ENCODE measurements at places on chromosomes 4 and X. TPM values are rescaled to one million over a fixed set of nuclear protein-coding genes. Genes with fewer than 3 reads are reported as not detected.
A peak's percentile ranks its signal among the peaks of the same experiment; 100 is the strongest.

GRCh38 chrX:135505351-135505750 is 15.1 kb upstream of the INTS6L start:
- H3K36me3 ChIP-seq, result no peaks in the 10 kb centered on the region
- H3K27ac ChIP-seq, result no peak overlapping the region
- DNase-seq, result no peak
- no peak overlapping the region for H3K4me3 ChIP-seq
- no peaks in the 10 kb centered on the region for H3K27me3 ChIP-seq

GRCh38 chr4:15149839-15150592 is 147.7 kb downstream of the CPEB2 start:
- no peak overlapping the region for H3K4me3 ChIP-seq
- H3K4me1 ChIP-seq, result no peaks in the 10 kb centered on the region
- no peaks in the 10 kb centered on the region for H3K36me3 ChIP-seq
- no peak for DNase-seq

Gene CXCL11
- not detected for total RNA-seq

DNA sequence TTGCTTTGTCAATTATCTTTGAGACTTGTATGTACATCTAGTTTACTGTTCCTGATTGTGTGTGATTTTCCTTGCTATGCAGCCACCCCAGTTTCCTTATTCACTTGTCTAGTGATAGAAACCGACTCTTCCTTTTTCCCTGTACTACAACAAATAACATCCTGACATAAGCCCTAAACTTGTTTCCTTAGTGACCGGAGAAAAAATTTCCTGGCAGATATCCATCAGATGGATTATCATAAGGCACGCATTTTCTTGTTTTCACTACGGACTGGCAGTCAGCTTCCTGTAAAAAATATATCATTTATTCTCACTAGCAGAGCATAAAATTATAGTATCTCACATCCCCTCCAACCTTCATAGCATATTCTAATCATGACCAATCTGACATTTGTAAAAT is 410.7 kb downstream of the CENPC start:
- H3K27me3 ChIP-seq, result no peaks in the 10 kb centered on the region
- no peak overlapping the region for H3K4me3 ChIP-seq
- no peaks in the 10 kb centered on the region for H3K36me3 ChIP-seq
- no peak for DNase-seq
- no peak overlapping the region for H3K27ac ChIP-seq

DNA sequence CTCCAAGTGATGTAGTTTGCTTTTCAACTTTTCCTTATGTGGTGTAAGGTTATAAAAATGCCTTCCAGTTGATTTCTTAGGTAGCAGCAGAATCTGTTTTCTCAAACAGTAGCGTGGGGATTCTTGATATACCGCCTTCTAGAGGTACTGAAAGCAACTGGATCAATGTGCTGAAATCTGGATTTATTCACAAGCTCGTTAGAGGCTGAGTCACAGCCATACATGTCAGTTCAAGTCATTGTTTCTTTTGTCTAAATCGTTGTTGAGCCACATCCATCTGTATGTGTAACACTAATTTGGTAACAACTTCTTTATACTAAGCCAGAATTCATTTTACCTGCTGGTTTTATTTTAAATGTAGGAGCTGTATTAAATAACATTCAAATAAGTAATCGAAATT is 200.0 kb upstream of the MAD2L1 start:
- DNase-seq, result no peak
- H3K4me1 ChIP-seq, result no peaks in the 10 kb centered on the region
- no peaks in the 10 kb centered on the region for H3K27me3 ChIP-seq

- no peak overlapping the region for H3K4me3 ChIP-seq
- no peaks in the 10 kb centered on the region for H3K27me3 ChIP-seq
- H3K36me3 ChIP-seq, result no peaks in the 10 kb centered on the region
- no peak overlapping the region for H3K27ac ChIP-seq
- DNase-seq, result no peak
These were observed 160.3 kb downstream of the AFAP1 start for GRCh38 chr4:7779432-7779768.

DNA sequence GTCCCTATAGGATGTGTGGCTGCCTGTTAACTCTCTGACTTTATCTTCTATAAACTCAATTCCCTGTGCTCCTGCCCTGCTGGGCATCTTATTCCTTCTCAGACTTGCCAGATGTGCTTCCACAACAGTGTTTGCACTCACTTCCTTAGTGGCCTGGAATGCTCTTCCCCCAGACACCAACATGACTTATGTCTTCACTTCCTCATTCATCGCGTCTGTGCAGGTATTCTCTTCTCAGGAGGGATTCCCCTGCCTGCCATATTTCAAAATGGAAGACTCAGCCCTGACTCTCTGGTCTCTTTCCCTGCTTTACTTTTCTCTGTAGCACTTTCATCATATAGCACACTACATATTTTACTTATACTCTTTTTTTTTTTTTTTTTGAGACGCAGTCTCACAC is 344.0 kb downstream of the CENPC start:
- H3K4me3 ChIP-seq, result no peak overlapping the region
- H3K27me3 ChIP-seq, result no peaks in the 10 kb centered on the region
- no peaks in the 10 kb centered on the region for H3K4me1 ChIP-seq

GRCh38 chr4:89752932-89753598 is 83.9 kb downstream of the SNCA start:
- no peaks in the 10 kb centered on the region for H3K36me3 ChIP-seq
- peak overlapping the region; percentile 14 for H3K27ac ChIP-seq
- H3K27me3 ChIP-seq, result no peaks in the 10 kb centered on the region
- no peak for DNase-seq

DNA sequence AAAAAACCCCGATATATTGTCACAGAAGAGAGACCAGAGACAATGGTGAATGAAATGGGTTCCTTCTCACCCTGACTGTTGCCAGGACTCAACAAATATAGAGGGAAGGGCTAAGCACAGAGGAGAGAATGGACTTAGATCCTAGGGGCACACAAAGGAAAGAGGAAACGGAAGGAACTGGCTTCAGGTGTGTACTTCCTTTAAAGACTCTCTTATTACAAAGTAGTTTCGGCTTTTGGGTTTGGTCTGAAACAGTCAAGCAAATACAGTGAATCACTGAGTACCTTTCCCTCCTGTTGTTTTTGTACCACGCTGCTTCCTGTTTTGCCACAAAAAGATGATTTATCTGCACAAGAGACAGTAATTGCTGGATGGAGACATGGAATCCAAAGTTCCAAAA is 46.1 kb upstream of the S100G start:
- peak overlapping the region; percentile 57 for H3K27ac ChIP-seq
- H3K4me1 ChIP-seq, result no peaks in the 10 kb centered on the region
- no peaks in the 10 kb centered on the region for H3K27me3 ChIP-seq
- H3K4me3 ChIP-seq, result no peak overlapping the region

Gene VMA21
- 19.0 TPM for total RNA-seq

Gene CFAP99
- not detected for total RNA-seq

DNA sequence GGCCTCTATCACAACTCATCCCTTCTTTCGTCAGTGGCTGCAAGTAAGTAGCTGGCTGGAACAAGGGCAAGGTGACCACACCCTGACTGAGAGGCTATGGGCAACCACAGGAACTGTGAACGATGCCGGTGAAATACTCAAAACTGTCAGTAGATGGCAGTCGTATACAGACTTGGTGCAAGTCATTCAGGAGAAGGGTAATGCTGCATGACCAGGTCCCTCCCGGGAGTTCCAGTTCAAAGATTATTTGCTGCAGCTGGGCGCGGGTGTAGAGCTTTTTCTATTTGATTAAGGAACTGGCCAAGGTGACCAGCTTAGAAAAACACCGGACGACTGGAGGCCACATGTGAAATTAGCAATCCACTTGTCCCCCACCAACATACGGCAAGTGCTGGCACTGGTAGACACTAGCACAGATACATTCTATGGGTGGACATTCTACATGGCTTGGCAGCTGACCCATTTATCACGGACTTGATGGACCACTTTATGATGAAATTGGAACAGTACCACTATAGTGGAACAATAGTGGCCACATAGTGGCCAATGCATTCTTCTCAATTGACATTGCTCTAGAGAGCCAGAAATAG is 726.6 kb downstream of the TRAM1L1 start:
- H3K27ac ChIP-seq, result no peak overlapping the region
- H3K27me3 ChIP-seq, result no peaks in the 10 kb centered on the region
- no peak overlapping the region for H3K4me3 ChIP-seq
- H3K36me3 ChIP-seq, result no peaks in the 10 kb centered on the region
- H3K4me1 ChIP-seq, result no peaks in the 10 kb centered on the region

GRCh38 chr4:89724716-89725115 is 112.2 kb downstream of the SNCA start:
- no peak overlapping the region for H3K4me3 ChIP-seq
- DNase-seq, result no peak
- H3K27me3 ChIP-seq, result no peaks in the 10 kb centered on the region
- no peaks in the 10 kb centered on the region for H3K4me1 ChIP-seq
- H3K27ac ChIP-seq, result no peak overlapping the region

Gene MAMLD1
- total RNA-seq, result 2.5 TPM

DNA sequence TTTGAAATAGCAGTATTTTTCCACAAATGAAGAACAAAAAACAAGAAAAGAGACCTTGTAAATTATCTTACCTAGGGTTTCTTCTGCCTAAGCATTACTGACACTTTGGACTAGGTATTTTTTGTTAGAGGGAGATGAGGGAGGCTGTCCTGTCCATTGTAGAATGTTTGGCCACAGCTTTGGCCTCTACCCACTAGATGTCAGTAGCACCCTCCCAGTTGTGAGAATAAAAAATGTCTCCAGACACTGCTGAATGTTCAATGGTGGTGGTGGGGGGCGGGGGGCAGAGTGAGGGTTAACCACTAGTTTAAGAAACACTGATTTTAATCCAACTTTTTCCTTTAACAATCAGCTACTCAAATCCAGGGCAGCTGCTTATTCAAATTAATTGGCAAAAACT is 25.8 kb downstream of the OTUD4 start:
- no peak overlapping the region for H3K4me3 ChIP-seq
- no peaks in the 10 kb centered on the region for H3K27me3 ChIP-seq
- DNase-seq, result no peak
- no peaks in the 10 kb centered on the region for H3K4me1 ChIP-seq
- H3K27ac ChIP-seq, result no peak overlapping the region

DNA sequence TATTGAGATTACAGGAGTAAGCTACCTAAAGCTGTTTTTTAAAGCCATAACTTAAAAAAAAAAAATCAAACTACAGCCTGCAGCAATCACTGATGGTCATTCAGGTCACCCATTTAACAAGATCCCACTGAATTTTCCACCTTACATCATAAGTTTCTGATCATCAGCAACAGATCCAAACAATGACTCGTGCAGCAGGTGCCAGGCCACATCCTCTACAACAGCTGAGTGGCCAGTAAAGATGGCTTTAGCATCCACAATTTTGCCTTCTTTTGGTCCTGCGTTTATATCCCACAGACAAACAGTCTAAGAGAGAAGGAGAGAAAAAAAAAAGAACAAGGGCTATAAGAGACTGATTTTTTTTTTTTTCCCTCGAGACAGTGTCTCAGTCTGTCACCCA is 16.6 kb downstream of the RBBP7 start:
- H3K27ac ChIP-seq, result no peak overlapping the region
- no peaks in the 10 kb centered on the region for H3K36me3 ChIP-seq
- no peak for DNase-seq

GRCh38 chrX:153565996-153566580 is 32.9 kb downstream of the CCNQ start:
- no peaks in the 10 kb centered on the region for H3K4me1 ChIP-seq
- H3K27ac ChIP-seq, result no peak overlapping the region
- no peak for DNase-seq
- no peaks in the 10 kb centered on the region for H3K36me3 ChIP-seq
- no peaks in the 10 kb centered on the region for H3K27me3 ChIP-seq

GRCh38 chrX:54213603-54214002 is 30.5 kb upstream of the FAM120C start:
- H3K4me3 ChIP-seq, result no peak overlapping the region
- H3K36me3 ChIP-seq, result no peaks in the 10 kb centered on the region
- H3K27me3 ChIP-seq, result no peaks in the 10 kb centered on the region

Gene AP1AR
- 18.2 TPM for total RNA-seq

DNA sequence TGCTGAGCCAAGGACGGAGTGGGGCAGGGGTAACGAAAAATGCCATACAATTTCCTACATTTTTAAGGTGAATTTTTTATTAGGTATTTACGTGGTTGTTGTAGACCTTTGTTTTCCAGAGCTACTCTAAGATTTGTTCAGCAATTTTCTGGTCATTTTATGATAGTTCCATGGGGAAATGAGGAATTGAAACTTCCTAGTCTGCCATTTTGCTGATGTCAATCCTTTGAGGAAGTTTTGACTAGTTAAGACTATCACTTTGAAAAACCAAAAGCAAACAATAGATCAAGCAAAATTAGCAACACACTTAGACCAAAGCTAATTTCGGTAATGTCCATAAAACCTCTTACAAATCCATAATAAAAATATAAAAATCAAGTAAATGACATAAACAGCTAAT is 7.0 kb upstream of the TLR3 start:
- DNase-seq, result no peak
- no peaks in the 10 kb centered on the region for H3K4me1 ChIP-seq
- no peak overlapping the region for H3K4me3 ChIP-seq
- H3K27me3 ChIP-seq, result no peaks in the 10 kb centered on the region
- H3K27ac ChIP-seq, result no peak overlapping the region
- no peaks in the 10 kb centered on the region for H3K36me3 ChIP-seq

GRCh38 chr4:186151499-186151898 is 39.9 kb upstream of the CYP4V2 start:
- H3K27ac ChIP-seq, result no peak overlapping the region
- no peaks in the 10 kb centered on the region for H3K4me1 ChIP-seq
- no peak overlapping the region for H3K4me3 ChIP-seq

Gene TLR3
- 49.4 TPM for total RNA-seq

GRCh38 chr4:104772849-104773248 is 278.2 kb upstream of the CXXC4 start:
- H3K4me3 ChIP-seq, result no peak overlapping the region
- no peaks in the 10 kb centered on the region for H3K4me1 ChIP-seq
- no peak overlapping the region for H3K27ac ChIP-seq
- no peak for DNase-seq

GRCh38 chrX:71910986-71911730 is 513 bp downstream of the NHSL2 start:
- no peaks in the 10 kb centered on the region for H3K4me1 ChIP-seq
- no peaks in the 10 kb centered on the region for H3K27me3 ChIP-seq

Gene TCP11X2
- total RNA-seq, result not detected

DNA sequence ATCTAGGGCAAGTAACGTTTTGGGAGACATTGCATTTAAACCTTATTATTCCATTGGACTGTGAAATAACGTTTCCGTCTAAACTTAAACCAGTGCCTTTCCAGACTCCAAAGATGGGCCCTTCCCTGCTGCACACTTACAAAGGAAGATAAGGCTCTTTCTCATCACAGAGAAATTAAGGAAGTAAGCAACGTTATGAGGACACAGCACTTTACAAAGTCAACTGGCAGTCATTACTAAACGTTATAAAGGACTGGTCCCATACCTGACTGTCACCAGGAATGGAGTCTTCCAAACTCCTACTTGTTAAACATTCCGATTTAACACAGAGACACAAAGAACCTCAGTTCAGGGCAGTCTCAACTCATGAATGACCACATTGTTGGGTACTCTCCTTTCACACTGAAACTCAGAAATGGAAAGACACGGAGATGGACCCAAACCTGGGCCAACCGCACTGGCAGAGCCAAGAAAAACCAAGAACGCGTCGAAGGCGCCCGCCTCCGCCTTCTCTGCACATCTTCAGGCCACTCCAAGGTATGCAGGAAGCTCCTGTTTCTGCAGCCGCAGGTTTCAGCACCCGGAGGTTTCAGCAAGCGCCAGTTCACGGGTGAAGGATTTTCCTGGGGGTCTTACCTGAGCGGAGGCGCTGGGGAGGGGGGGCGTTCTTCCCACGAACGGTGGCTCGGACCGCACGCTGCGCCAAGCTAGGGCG is 670 bp downstream of the PAPSS1 start:
- H3K27ac ChIP-seq, result peak overlapping the region; percentile 82
- no peak for DNase-seq
- H3K27me3 ChIP-seq, result no peaks in the 10 kb centered on the region
- no peaks in the 10 kb centered on the region for H3K4me1 ChIP-seq
- no peaks in the 10 kb centered on the region for H3K36me3 ChIP-seq
- peak overlapping the region; percentile 96 for H3K4me3 ChIP-seq
